Cardiac muscle cell (in vitro differentiated cells and primary cell): ENCODE measurements at places on chromosomes 2 and 18. TPM values are rescaled to one million over a fixed set of nuclear protein-coding genes. Genes with fewer than 3 reads are reported as not detected.

- no peaks in the 10 kb centered on the region for H3K36me3 ChIP-seq
- no peak overlapping the region for H3K4me3 ChIP-seq
- no peaks in the 10 kb centered on the region for H3K27me3 ChIP-seq
- H3K4me1 ChIP-seq, result no peaks in the 10 kb centered on the region
Measured at GRCh38 chr2:127471286-127471988, 53.2 kb downstream of the PROC start.

Gene ITGA6
- 20.5 and 28.3 TPM in 2 replicates for total RNA-seq

DNA sequence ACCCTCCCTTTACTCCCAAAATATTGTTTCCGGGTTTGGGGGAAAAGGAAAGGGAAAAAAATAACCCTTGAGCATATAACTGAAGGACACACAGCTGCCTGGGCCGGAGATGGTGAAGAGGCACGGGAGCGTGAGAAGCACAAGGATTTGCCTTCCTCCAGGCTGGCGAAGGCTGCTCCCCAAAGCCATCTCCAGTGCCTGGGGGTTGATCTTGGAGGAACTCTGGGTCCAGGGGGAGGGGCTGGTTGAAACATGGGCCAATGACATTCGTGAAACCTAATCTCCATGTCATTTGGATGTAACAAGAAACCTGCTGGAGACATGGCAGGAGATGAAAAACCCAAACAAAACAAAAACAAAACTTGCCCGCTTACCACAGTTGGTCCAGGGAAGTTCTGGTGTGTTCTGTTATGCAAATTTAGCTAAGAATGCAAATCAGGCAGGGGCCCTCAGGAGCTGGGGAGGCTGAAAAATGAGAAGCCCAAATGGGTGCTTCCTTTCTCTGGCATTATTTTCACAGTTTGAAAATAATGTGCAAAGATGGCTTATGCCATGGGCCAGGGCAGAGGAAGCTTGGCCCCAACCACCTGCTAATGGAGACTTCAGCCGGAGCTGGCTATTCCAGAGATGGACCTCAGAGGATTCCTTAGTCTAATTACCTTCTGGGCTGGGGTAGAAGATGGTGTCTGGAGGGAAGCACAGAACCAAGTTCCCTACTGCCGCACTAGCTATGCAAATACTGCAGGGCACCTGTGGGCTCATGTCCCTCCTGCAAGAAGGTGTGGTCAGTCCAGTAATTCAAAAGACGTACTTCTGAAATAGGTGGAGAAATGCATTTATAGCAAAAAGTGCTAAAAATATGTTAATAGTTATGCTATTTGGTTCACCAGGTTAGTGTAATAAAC is 180.9 kb downstream of the BCL2 start:
- no peaks in the 10 kb centered on the region for H3K36me3 ChIP-seq
- H3K4me3 ChIP-seq, result no peak overlapping the region
- no peak overlapping the region for H3K27ac ChIP-seq
- no peak for DNase-seq
- H3K27me3 ChIP-seq, result no peaks in the 10 kb centered on the region

Gene ALK
- 0.88 and 4.3 TPM in 2 replicates for total RNA-seq

- H3K36me3 ChIP-seq, result no peaks in the 10 kb centered on the region
- peaks cover 28% of the 10 kb centered on the region for H3K4me1 ChIP-seq
- no peak overlapping the region for H3K27ac ChIP-seq
- no peaks in the 10 kb centered on the region for H3K27me3 ChIP-seq
- DNase-seq, result no peak
Measured at GRCh38 chr2:160315337-160315736, 115.3 kb upstream of the ITGB6 start.

Gene EIF2AK3
- total RNA-seq, result 9.0 and 14.1 TPM in 2 replicates

DNA sequence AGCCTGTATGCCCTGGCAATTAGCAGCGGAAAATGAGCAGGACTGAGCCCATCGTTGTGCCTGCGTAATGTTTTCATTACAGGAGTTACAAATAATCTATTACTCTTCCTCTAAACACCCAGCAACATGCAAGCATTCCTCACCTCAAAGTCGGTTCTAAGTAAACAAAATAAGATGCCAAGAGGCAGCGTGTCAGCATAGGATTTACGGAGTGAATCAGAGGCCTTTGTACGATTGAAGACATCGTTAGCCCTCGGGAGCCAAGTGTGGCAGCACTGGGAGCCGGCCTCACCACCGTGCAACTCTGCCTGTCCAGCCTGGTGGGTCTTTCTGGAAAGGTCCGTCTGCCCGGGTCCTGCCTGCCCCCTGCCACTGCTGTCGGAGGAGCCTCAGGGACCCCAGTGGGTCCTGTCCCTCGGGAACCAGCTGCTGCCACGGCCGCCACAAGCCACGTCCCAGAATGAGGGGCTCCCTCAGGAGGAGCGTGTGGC is 80.1 kb upstream of the CTDP1 start:
- no peak overlapping the region for H3K27ac ChIP-seq
- DNase-seq, result no peak
- no peak overlapping the region for H3K4me3 ChIP-seq
- H3K4me1 ChIP-seq, result peaks cover 8% of the 10 kb centered on the region

- no peaks in the 10 kb centered on the region for H3K27me3 ChIP-seq
- H3K4me3 ChIP-seq, result no peak overlapping the region
- DNase-seq, result no peak
- H3K36me3 ChIP-seq, result no peaks in the 10 kb centered on the region
- H3K27ac ChIP-seq, result peak overlapping the region; percentile 92
Measured at GRCh38 chr2:55119711-55120487, 69.6 kb upstream of the RTN4 start.

DNA sequence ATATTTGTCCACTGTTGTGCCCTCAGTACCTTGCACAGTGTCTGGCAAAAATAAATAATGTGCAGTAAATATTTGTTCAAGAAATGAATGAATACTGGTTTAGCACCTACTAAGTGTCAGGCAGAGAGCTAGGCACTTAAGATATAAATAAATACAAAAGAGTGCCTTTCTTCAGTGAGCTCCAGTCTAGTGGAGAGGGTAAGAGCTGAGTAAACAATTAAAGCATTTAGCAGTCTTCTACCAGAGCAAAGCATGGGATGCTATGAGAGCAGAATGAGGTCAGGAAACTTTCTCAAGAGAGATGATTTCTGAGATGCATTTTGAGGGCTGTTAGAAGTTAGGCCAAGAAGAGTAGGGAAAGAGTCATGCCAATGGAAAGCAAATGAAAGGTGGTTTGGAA is 314.7 kb downstream of the DSC3 start:
- no peaks in the 10 kb centered on the region for H3K27me3 ChIP-seq
- no peaks in the 10 kb centered on the region for H3K36me3 ChIP-seq
- no peaks in the 10 kb centered on the region for H3K4me1 ChIP-seq
- H3K27ac ChIP-seq, result no peak overlapping the region
- H3K4me3 ChIP-seq, result no peak overlapping the region

Gene ZNF396
- 2.8 TPM in 2 replicates for total RNA-seq

DNA sequence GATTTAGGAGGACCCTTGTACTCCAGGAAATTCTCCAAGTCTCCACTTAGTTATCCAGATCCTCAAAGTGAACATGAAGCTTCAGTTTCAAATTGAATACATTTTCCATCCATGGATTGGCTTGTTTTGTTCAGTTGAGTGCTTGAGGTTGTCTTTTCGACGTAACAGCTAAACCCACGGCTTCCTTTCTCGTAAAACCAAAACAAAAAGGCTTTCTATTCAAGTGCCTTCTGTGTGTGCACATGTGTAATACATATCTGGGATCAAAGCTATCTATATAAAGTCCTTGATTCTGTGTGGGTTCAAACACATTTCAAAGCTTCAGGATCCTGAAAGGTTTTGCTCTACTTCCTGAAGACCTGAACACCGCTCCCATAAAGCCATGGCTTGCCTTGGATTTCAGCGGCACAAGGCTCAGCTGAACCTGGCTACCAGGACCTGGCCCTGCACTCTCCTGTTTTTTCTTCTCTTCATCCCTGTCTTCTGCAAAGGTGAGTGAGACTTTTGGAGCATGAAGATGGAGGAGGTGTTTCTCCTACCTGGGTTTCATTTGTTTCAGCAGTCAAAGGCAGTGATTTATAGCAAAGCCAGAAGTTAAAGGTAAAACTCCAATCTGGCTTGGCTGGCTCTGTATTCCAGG is at the start of gene CTLA4:
Gene CTLA4 (plus strand): TSS at position 211 of the 640 bp plus-strand sequence. CDS start 172 bp downstream, at position 383.
- H3K4me3 ChIP-seq, result no peak within 1 kb of the TSS
- no peaks in the 10 kb centered on the region for H3K36me3 ChIP-seq
- H3K27me3 ChIP-seq, result no peaks in the 10 kb centered on the region
- H3K27ac ChIP-seq, result no peak within 1 kb of the TSS

GRCh38 chr2:239647052-239647819 is 246.4 kb upstream of the HDAC4 start:
- no peak overlapping the region for H3K4me3 ChIP-seq
- H3K27ac ChIP-seq, result no peak overlapping the region
- no peak for DNase-seq
- no peaks in the 10 kb centered on the region for H3K27me3 ChIP-seq

Gene POTEI
- total RNA-seq, result 1.2 and 2.4 TPM in 2 replicates

- no peaks in the 10 kb centered on the region for H3K36me3 ChIP-seq
- no peak overlapping the region for H3K27ac ChIP-seq
- no peak overlapping the region for H3K4me3 ChIP-seq
Measured at GRCh38 chr18:3368193-3368592, 81.8 kb upstream of the TGIF1 start.

Gene CHRNG
- 0.04 TPM in 1 of 2 replicates, not detected in the other for total RNA-seq

- no peak overlapping the region for H3K4me3 ChIP-seq
- no peaks in the 10 kb centered on the region for H3K27me3 ChIP-seq
- DNase-seq, result no peak
- no peaks in the 10 kb centered on the region for H3K4me1 ChIP-seq
Measured at GRCh38 chr18:57205641-57206040, 58.8 kb downstream of the BOD1L2 start.

Gene FRZB
- 9.6 and 12.3 TPM in 2 replicates for total RNA-seq
